ENCODE measurements at places on chromosomes 5 and 9.

DNA sequence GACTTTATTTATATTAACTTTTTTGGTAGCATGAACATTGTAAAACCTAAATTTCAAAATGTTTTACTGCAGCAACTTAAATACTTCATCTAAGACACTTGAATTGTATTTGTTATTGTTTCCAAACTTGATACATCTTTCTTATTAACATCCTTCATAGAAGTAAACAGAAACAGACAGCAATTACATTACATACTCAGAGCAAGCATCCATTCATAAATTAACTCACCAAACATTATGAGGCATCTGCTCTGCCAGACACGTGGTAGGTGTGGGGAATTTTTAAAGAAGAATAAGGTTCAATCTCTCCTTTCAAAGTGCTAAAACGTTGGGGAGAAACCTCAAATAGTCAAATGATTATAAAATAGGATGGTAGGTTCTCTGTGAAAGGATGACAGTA, 130.8 kb downstream of the MUSK start:
- no peaks in the 10 kb centered on the region for H3K4me1 ChIP-seq
- H3K27me3 ChIP-seq: no peaks in the 10 kb centered on the region
- H3K4me3 ChIP-seq: no peak overlapping the region
- H3K27ac ChIP-seq: no peak overlapping the region
- H3K36me3 ChIP-seq: no peaks in the 10 kb centered on the region

DNA sequence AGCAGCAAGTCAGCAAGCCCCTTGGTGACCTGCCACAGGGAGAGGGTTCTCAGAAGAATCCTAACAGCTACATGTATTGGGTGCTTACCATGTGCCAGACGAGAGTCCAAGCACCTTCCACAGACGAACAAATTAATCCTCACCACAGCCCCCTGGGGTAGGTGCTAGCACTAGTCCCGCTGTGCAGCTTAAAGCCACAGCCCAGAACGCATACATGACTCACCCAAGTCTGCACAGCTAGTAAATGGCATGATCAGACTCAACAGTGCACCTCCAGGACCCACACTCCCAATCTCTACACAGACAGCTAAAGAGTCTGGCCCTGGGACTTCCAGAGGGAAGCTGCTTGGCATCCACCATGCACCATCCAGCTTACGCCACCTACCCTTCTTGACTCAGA, 111.5 kb downstream of the PAX5 start:
- H3K4me3 ChIP-seq: no peak overlapping the region
- H3K27me3 ChIP-seq: peaks cover 7% of the 10 kb centered on the region
- DNase-seq: no peak

GRCh38 chr5:157574456-157575380, 857 bp downstream of the ADAM19 start:
- no peaks in the 10 kb centered on the region for H3K27me3 ChIP-seq
- H3K4me3 ChIP-seq: peak overlapping the region; percentile 97
- peaks cover 54% of the 10 kb centered on the region for H3K4me1 ChIP-seq
- H3K36me3 ChIP-seq: peaks cover 30% of the 10 kb centered on the region
- peak overlapping the region; percentile 89 for H3K27ac ChIP-seq

DNA sequence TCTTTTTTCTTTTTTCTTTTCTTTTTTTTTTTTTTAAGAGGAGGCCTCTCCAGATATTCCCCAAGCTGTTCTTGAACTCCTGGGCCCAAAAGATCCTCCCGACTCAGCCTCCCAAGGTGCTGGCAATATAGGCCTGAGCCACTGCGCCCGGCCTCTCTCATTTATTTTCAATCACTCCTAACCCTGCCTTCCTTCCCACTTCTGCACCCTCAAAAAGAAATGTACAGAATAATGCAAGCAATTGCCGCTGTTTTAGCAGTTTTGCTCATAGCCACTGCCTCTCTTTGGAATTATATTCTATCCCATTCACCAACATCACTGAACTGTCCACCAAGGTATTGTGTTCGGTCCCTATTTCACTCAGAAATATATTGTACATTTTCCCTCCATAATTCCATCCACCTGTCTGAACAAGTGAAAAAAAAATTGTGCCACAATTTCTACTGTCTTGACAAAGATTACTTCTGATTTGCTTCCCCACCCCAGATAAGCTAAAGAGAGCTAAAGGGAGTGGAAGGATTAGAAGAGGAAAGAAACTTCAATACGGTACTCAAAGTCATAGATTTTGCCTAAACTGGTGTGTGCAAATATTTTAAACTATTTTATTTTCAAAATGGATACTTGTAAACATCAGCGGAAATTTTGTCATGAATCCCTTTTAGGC, 1.9 kb downstream of the FNBP1 start:
- H3K27ac ChIP-seq: peak overlapping the region; percentile 93
- H3K4me1 ChIP-seq: peaks cover 79% of the 10 kb centered on the region
- H3K27me3 ChIP-seq: no peaks in the 10 kb centered on the region
- peaks cover 10% of the 10 kb centered on the region for H3K36me3 ChIP-seq
- peak overlapping the region; percentile 99 for H3K4me3 ChIP-seq

DNA sequence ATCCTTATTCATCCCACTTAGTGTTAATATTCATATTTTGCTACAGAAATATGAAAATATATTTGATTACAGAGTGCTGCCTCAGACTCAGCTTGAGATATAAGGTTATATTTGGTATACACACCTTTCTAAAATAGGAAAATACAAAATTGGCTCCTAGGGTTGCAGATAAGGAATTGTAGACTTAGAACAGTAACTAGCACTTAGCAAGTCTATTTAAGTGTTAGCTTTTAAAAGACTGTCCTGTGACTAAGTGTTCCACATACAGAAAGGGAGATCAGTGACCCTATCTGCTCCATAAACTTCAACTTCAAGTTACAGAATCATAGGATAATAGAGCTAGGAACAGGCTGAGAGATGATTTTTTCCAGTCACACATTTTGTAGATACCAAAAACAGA, 607.0 kb downstream of the ZNF608 start:
- no peaks in the 10 kb centered on the region for H3K36me3 ChIP-seq
- no peak for DNase-seq
- H3K4me3 ChIP-seq: no peak overlapping the region
- H3K27me3 ChIP-seq: no peaks in the 10 kb centered on the region
- no peak overlapping the region for H3K27ac ChIP-seq

DNA sequence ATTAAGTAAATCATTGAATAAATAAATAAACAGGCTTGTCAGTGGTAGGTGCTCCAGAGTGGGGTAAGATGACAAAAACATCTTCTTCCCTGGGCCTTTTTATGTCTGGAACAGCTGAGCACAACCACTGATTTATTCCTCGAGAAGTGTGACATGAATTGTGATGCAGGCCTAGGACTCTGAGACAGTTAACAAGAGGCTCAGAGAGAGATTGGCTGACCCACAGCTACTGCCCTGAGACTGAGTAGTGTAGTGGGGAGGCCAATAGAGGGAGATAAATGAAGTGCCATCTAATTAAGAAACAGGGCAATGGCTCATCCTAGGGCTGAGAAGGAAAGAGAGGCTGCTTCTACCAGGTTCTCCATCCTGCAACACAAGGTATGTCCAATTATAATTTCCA, 369.3 kb upstream of the TRPC7 start:
- peaks cover 9% of the 10 kb centered on the region for H3K36me3 ChIP-seq
- H3K4me1 ChIP-seq: no peaks in the 10 kb centered on the region
- no peak overlapping the region for H3K27ac ChIP-seq
- H3K27me3 ChIP-seq: no peaks in the 10 kb centered on the region

DNA sequence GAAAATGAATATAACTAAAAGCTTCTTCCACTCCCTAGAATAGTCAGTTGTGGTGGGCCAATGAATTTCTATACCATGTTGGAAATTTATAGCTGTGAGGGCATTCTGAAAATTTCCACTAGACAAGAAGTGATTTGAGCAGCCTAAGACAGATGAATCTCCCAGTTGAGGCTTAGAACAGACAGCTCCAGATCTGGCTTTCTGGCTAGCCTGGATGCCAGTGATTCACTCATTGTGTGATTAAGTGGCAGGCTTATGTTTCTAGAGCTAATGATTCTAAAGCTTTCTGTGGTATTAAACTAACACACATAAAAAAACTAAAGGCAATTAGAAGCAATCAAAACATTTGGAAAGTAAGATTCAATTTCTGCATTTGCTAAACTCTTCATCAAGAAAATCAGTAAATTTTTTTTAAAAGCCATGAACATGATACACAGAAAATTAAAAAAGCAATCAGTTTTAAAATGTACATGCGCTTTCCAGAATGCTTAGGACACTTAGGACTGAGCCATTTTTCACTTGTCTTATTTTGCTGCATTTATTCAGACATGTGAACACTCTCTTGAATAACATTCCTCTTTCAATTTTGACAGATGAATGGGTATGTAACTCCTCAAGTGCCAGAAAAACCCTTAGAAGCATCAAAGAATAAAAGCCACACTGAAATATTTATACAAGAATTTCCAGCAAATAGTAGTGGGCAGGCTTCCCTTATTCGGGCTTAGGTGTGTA, 100.5 kb upstream of the GNAQ start:
- H3K4me1 ChIP-seq: peaks cover 21% of the 10 kb centered on the region
- peaks cover 8% of the 10 kb centered on the region for H3K27me3 ChIP-seq
- H3K4me3 ChIP-seq: peak overlapping the region; percentile 52
- peaks cover 14% of the 10 kb centered on the region for H3K36me3 ChIP-seq
- no peak for DNase-seq

DNA sequence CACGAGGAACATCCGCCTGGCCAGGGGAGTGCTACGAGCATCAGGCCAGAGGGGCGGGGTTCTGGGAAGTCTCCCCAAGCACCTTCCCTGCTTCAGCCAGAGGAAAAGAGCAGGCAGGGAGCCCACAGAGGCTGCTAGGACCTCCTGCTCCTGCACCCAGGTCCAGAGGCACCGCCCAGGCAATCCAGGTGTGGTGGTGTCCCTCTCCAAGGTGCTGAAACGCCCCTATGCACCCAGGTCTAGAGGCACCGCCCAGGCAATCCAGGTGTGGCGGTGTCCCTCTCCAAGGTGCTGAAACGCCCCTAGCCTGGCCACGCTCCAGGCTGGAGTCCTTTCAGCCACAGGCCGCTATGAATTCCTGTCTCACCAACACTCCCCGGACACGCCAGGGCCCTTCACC, 10.7 kb upstream of the UBAC1 start:
- no peak overlapping the region for H3K27ac ChIP-seq
- peaks cover 8% of the 10 kb centered on the region for H3K4me1 ChIP-seq
- peaks cover 2% of the 10 kb centered on the region for H3K27me3 ChIP-seq
- DNase-seq: no peak

GRCh38 chr5:154355129-154355611, 90.6 kb upstream of the SAP30L start:
- peaks cover 49% of the 10 kb centered on the region for H3K4me1 ChIP-seq
- H3K27me3 ChIP-seq: no peaks in the 10 kb centered on the region
- H3K27ac ChIP-seq: no peak overlapping the region
- no peak for DNase-seq

- H3K27me3 ChIP-seq: no peaks in the 10 kb centered on the region
- H3K36me3 ChIP-seq: no peaks in the 10 kb centered on the region
Observed at GRCh38 chr9:84310883-84311282, 29.7 kb downstream of the SLC28A3 start.

- H3K27me3 ChIP-seq: no peaks in the 10 kb centered on the region
- H3K27ac ChIP-seq: peak overlapping the region; percentile 31
- peaks cover 30% of the 10 kb centered on the region for H3K4me1 ChIP-seq
- DNase-seq: no peak
Observed at GRCh38 chr5:148875205-148875875, 48.9 kb downstream of the ADRB2 start.

DNA sequence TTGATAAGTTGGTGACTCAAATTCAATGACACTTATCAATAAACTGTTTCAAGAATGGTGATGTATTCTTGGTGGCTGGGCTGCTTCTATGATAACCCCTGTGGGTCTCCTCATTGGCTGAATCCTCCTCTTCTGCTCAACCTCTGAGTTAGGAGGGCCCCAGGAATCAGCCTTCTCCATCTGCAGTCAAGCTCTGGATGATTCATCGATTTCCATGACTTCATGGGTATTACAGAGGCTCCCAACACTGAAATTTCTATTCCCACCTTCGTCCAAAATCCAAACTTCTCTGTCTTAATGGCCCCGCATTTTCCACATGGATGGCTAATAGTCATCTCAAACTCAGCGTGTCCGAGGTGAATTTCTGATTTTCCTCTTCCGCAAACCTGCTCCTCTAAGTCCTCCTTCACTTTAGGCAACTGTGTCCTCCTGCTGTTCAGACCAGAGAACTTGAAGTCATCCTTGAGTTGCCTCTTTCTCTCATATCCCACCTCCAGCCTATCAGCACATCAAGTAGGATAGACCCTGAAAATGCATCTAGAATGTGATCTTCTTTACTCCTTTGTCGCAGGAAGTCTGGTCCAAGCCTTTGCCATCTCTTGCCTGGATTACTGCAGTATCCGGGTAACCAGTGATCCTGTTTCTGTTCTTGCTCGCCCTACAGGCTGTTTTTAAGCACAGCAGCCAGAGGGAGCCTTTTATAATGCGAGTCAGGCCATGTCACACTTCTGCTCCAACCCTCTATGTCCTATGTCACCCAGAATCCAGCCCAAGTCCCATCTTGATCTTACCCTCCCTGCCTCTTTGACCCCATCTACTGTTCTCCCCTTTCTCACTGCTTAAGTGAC, 41.4 kb upstream of the IL7R start:
- peaks cover 11% of the 10 kb centered on the region for H3K4me1 ChIP-seq
- DNase-seq: no peak
- no peak overlapping the region for H3K4me3 ChIP-seq
- H3K36me3 ChIP-seq: no peaks in the 10 kb centered on the region

DNA sequence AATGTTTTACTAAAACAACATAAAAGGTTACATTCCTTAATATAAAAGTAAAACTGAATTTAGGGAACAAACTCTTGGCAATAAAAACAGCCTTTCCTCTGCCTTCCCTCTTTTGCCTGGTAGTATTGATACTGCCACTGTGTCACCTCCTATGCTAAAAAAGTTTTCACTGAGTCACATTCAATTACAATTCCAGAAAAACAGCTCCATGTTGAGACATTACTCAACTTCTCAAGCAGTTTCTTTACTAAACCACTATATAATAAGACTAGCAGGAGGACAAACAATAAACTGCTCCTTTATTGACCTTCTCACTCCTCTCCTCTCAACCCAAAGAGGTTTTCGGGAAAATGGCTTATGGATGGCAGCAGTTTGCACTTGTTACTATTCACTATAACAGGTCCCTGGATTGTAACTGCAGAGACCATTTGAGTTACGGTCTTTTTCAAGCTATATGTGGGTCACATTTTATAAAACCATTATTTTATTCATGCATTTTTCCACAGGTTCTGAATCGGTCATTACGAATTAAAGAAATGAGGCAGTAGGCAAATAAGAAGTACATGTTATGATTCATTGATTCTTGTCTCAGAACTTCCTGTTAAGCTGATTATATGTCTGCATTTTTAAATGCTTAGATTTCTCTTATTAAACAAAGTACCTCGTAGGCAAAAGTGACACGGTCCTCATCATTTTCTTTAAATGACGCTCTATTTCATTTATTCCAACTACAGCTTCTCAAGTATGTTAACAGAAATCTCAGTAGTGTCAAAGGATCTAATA, 2.1 kb downstream of the ZDHHC21 start:
- H3K27ac ChIP-seq: peak overlapping the region; percentile 25
- peaks cover 10% of the 10 kb centered on the region for H3K36me3 ChIP-seq
- peak overlapping the region; percentile 95 for H3K4me3 ChIP-seq
- no peak for DNase-seq
- H3K27me3 ChIP-seq: no peaks in the 10 kb centered on the region

Measured in natural killer cell treated with Interleukin-12 subunit alpha and Interleukin-12 subunit beta and Interleukin-15 and Interleukin-18, amount 100 ng/mL, for 72 hours (primary cell).